ENCODE measurements at places on chromosomes 3 and 15.
A peak's percentile ranks its signal among the peaks of the same experiment; 100 is the strongest.

- DNase-seq, result no peak
Observed at GRCh38 chr15:36632226-36632625, 52.8 kb downstream of the CDIN1 start.

- no peak for DNase-seq
Observed at GRCh38 chr3:73592154-73593144, 32.3 kb downstream of the PDZRN3 start.

- DNase-seq, result no peak
Observed at GRCh38 chr3:37338500-37338899, 164.1 kb upstream of the LRRFIP2 start.

- DNase-seq, result no peak
Observed at GRCh38 chr15:45795440-45796069, 160.7 kb downstream of the SQOR start.

- DNase-seq, result no peak
Observed at GRCh38 chr15:92480361-92480760, 86.7 kb downstream of the ST8SIA2 start.

GRCh38 chr3:42177068-42177800, 86.1 kb downstream of the TRAK1 start:
- no peak for DNase-seq

DNA sequence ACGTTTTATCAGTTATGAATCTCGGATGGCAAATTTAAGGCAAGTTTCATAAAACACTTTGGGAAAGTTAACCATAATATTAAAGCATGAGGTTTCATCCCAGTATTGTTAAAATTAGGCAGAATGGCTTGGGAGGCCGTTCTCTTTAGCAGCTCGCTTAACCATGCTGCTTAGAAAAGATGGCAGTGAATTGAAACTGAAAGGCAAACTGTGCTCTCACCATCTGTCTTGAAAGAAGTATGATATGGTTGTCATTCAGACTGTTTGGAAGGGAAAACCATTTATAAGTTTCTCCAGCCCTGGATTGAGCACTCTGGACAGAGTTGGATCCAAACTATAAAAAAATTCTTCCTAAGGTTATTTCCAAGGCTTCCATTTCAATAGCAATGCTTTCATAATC, 332.3 kb upstream of the SUCLG2 start:
- no peak for DNase-seq

DNA sequence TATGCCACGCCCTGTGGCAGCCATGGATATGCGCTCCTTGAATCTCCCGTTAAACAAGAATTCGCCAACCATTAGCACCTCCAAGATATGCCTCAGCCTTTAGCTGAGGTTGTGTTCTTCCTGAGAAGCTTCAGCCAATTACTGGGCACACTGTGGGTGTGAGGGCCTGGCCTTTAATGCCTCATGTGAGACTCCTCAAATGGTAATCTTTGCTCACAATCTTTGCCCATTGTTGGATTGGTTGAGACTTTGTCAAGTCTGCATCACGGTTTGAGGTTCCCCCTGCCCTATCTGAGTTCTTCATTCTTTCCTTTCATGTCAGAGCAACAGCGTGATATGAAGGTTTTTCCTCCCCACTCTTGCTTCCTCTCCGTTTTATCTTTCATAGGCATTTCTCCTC, 108.1 kb upstream of the CCDC54 start:
- no peak for DNase-seq

GRCh38 chr3:189277711-189278110, 105.9 kb downstream of the TPRG1 start:
- DNase-seq, result no peak

DNA sequence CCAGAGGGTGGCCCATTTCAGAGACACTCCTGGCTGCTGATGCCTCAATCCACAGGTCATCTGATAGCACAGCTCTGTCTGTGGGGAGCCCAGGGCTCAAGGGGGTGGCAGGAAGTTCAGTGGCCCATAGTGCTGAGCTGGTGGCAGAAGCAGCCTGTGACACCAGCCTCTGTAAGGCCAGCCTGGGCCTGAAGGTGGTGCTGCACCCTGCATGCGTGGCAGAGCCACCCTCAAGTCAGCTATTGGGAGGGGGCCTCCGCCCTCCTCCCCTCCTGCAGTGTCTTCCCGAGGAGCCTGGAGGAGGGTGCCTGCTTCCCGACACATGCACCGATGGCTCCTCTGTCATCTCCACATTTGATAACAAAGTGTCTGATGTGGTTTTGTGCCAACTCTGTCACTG, 3.0 kb downstream of the PLA1A start:
- DNase-seq, result no peak

- no peak for DNase-seq
Observed at GRCh38 chr3:50189989-50190388, 1.4 kb upstream of the GNAT1 start.

DNA sequence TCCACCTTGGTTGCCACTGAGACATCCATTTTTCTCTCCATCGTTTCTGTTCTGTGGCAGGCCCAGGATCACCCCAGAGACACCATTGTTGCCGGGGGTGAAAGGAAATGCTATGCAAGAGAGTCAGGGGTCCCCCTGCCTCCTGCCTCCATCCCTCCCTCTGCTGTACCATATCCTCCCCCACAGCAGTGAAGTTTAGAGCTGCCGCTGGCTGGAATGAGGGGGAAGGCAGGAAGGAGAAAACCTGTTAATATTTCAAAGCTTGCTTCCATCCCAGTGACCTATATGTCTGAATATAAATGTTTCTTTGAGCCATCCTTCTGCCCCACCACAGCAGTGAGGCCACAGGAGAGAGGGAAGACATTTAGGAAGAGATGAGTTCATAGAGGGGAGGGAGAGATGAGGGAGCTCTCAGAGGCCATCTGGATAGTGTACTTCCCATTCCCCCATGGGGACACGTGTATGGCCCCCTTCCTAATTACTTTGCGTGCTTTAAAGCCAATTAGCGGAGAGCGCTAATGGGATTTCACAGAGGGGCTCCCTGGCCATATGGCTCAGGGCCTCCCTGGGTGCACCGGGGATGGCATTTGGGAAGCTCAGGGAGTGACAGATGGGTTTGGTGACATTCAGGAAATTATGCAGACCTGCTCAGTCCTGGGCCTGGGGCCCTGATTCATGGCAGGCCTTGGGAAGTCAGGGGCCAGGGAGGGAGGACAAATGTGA, 40.4 kb upstream of the CHRNB4 start:
- DNase-seq, result no peak

GRCh38 chr3:148879256-148879655, 14.2 kb downstream of the CPA3 start:
- DNase-seq, result no peak

DNA sequence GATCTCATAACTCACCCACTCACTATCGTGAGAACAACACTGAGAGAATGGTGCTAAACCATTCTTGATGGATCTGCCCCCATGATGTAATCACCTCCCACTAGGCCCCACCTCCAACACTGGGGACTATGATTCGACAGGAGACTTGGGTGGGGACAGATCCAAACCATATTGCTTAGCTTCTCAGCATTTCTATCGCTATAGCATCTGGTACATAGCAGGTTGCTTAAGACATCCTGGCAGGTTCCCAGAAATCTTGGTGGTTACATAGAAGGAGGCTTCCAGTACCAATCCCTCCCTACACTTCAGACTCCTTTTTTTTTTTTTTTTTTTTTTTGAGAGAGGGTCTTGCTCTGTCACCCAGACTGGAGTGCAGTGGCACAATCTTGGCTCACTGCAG, 487.8 kb downstream of the EDEM1 start:
- no peak for DNase-seq

DNA sequence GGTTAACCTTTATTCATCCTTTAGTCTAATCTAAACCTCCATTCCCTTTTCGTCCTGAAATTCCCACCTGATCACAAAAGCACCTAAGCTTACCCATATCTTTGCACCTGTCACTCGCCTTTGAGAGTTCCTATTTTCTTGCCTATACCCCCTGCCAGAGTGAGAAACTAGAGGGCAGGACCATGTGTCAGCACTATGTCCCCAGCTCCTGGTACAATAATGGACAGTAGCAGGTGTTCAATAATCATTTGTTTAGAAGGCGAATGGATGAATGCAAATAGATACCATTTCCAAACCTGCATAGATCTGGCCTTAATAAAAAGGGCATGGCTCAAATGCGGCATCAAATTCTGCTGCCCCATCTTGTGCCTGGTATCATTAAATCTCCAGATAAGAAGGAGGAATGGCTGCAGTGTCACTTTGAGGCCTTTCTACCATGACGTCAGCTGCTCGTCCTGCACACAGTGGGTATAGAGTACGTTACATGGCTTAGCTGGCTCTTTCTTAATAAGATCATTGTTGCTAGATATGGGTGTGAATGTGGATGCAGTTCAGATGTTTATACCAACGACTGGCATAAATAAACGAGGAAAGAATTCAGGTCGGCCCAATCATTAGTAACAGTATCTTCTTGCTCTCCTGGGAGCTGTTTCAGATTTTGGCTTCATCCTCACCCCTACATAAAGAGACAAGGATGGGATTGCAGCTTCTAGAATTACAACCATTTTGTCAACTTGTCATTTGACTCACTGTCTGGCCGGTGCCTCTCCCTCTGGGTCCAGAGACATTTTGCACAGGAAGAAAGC, 148.7 kb downstream of the RORA start:
- DNase-seq, result no peak

GRCh38 chr3:158107605-158108444, 1.6 kb upstream of the SHOX2 start:
- DNase-seq, result no peak

GRCh38 chr3:37291275-37291700, 116.9 kb upstream of the LRRFIP2 start:
- no peak for DNase-seq

GRCh38 chr15:21267671-21268395, 172.5 kb downstream of the POTEB3 start:
- no peak for DNase-seq

DNA sequence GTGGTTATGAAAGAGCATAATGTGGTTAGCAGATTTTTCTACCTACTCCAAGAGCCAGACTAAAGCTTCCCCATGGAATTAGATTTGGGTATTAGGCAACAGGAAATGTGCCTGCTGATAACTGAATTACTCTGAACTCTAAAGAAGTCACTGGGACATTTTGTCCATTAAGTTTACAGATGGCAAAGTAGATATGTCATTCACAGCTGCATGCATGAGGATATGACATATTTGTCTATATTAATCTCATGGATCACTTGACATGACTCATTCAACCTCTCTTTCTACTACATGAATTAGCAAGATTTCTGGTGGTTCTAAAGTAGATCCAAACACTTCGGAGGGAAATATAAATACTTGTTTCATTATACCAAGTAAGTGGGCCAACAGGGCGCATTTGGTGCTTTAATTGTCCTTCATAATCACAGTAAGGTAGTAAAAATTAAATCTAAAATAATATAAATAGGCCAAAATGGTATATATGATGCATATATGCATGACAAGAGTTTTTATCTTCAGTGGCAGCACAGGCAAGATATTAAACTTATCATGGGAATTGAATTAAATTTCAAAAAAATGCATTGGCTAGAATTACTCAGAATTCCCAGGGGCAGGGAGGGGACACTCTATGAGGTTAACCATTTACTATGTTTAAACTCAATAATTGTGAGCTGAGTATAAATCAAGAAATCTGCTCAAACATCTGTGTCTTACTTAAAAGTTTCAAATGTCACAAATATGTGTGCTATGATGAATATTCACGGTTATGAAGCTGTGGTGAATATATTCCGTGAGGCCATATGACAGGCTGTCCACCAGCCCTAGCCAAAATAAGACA, 365.3 kb upstream of the KCNMB2 start:
- no peak for DNase-seq

GRCh38 chr3:95717048-95717447, 1097.3 kb upstream of the EPHA6 start:
- no peak for DNase-seq

DNA sequence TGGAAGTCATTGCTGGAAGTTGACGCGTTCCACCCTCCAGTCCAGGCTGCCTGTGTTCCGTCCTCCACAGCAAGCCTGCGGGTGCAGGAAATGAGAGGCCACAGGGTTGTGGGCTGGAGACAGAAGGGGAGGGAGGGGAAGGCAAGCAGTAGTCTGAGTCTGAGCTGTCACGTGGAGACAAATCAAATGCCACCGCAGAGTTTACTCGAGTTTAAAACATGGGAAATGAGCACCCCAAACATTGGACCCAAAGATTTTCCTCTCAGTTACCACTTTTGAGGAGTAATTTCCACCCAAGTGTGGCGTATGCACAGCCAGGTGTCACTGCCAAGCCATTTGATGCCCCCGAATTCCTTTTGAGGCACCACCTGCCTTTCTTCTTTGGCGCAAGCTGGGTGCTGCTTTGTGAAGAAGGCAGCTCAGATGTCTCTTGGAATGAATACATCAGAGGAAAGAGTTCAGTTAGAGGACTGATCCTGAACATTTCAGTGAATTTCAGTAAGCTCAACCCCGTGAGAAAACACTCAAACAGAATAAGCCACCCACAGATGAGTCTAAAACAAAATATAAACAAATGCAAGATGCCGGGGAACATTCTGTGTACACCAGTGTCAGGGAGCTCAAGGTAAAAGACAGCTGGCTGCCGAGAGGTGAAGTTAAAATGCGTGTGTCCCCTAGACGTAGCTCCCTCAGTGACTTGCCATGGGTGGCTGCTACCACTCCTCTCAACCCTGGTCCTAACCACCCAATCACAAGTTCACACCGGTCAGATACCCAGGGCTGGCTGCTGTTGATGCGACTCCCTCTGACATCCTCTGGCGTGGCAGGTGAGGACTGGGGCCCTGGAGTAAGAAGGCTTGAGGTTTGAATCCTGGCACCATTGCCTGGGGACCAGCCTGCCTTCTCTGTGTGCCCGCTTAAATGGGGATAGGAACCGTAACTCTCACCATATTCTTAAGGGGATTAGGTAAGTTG, 203.8 kb downstream of the UACA start:
- DNase-seq, result no peak

GRCh38 chr15:61916104-61916503, 144.1 kb downstream of the VPS13C start:
- no peak for DNase-seq

DNA sequence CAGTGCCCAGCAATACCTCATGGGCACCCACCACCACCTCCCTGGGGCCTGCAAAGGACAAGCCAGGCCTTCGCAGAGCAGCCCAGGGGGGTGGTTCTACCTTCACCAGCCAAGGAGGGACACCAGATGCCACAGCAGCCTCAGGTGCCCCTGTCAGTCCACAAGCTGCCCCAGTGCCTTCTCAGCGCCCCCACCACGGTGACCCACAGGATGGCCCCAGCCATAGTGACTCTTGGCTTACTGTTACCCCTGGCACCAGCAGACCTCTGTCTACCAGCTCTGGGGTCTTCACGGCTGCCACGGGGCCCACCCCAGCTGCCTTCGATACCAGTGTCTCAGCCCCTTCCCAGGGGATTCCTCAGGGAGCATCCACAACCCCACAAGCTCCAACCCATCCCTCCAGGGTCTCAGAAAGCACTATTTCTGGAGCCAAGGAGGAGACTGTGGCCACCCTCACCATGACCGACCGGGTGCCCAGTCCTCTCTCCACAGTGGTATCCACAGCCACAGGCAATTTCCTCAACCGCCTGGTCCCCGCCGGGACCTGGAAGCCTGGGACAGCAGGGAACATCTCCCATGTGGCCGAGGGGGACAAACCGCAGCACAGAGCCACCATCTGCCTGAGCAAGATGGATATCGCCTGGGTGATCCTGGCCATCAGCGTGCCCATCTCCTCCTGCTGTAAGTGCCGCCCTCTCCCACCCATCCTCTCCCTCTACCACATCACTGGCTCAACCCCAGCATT, 19.2 kb upstream of the BFSP2 start:
- DNase-seq, result peak; percentile 19

- no peak for DNase-seq
Observed at GRCh38 chr3:169998668-169999131, 32.1 kb downstream of the SEC62 start.

Data from right forelimb (tissue), 1 donor.